NCI-H2081 treated with DMSO at 0.1 percent for 48 hours (cell line): ENCODE measurements at places on chromosomes 4 and X.

DNA sequence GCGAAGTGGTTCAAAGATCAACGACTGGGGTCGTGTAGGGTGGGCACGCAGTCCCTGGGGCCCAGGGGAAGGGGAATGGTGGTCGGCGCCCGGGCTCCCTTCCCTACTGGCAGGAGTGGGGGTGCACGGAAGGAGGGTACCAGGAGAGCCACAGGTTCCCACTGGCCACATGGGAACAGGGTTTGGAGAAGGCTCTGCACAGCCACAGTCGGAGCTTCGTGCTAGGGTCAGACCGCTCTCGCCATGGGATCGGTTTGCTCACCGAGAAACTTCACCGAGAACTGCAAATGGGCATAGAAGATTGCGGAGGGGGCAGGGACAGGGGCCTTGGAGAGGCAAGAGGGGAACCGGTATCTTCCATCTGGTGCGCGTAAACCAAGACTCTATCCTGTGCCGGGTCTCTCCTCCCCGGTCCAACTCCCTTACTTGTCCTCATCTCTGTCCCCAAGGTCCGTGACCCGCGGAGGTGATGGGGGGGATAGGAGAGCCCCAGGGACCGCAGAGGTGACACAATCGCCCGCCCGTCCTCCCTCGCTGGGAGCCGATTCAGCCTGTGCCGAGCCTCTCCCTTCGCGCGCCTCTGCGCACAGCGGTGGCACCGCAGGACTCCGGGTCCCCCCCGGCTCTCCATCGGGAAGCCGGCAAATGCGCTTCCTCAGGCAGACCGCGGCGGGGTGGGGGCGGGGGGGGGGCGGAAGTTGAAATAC, 1.0 kb downstream of the SCD5 start:
- no peak for DNase-seq

- no peak for DNase-seq
Observed at GRCh38 chr4:162131256-162131655, 32.5 kb downstream of the FSTL5 start.

- no peak for DNase-seq
Observed at GRCh38 chr4:173273941-173274340, 60.2 kb downstream of the HMGB2 start.

GRCh38 chr4:157700898-157701694, 471.7 kb downstream of the GASK1B start:
- no peak for DNase-seq
